ENCODE measurements at places on chromosomes 7 and 10. TPM values are rescaled to one million over a fixed set of nuclear protein-coding genes. Genes with fewer than 3 reads are reported as not detected.

The GPR146 gene
- total RNA-seq, result 29.9 TPM

The SLC18A3 gene
- not detected for total RNA-seq

The HSPB1 gene
- total RNA-seq, result 703 TPM

The NEUROD6 gene
- total RNA-seq, result not detected

The LFNG gene
- 55.8 TPM for total RNA-seq

The ARHGEF35 gene
- 8.4 TPM for total RNA-seq

DNA sequence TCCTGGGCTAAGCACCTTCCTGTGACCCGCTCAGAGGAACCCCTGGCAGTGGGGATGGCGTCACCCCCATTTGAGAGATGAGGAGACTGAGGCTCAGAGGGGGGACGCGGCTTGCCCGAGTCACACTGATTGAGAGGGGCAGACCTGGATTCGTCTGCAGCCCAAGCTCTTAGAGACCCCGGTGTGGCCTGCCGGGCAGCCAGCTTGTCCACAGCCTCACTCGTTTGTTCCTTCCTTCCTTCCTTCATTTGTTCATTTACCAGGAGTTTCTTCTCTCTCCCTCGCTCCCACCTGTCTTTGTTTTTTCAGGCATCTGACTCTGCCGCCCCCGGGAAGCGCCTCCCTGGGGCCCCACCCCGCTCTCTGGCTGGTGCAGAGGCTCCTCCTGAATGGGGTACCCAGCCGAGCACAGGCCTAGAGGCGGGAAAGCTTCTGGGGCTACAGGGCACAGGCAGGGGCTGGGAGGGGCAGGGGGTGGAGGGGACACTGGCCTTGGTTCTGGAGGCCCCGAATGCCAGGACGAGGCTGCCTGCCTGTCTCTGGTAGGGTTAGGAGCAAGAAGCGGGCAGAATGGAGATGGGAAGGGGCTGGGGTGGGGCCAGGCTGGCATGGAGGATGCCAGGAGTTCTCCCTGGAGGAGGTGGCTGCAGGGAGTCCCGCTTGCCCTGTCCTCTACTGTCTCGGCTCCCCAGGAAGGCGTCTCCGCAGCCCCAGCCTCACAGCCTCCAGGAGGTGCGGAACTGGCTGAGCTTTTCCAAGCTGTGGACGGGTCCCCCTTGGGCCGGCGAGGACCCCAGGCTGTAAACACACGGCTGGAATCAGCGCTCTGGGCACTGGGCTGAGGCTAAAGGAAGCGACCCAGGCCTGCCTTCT is 91.6 kb downstream of the UNCX start:
- no peak for DNase-seq

DNA sequence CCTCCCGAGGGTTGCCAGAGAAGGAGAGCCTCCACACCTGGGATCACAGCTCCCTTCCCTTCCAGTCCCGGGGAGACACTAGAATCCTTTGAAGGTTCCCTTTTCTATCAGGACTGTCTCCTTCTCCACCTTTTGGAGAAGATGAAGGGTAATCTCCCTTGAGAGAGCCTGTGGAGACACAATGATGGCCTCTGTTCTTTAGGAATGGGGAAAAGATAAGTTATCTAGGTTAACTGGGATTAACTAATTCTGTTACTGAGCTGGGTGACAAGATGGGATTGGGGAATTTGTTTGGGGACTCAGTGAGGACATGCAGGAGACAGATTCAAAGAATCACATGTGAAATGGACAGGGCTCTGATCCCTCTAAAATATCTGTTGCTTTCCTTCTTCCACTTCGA is 181.1 kb upstream of the BMPER start:
- no peak for DNase-seq

DNA sequence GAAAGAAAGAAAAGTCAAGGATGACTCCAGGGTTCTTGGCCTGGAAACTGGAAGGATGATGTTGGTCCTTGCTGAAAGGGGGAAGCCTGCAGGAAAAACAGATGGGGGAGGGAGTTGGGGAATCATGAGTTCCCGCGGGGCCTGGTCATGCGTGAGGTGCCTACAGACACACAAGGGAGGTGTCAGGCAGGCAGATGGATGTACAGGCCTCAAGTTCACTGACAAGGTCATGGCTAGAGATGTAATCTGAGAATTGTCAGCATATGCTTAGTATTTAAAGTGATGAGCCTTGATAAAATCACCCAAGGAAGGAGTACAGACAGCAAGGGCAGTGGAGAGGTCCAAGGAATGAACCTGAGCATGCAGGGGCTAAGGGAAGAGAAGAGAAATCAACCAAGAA is 46.8 kb downstream of the DLG5 start:
- DNase-seq, result no peak

GRCh38 chr10:116043861-116044260 is 229.1 kb downstream of the GFRA1 start:
- no peak for DNase-seq

GRCh38 chr7:143479055-143479766 is 1.5 kb downstream of the TAS2R41 start:
- no peak for DNase-seq

DNA sequence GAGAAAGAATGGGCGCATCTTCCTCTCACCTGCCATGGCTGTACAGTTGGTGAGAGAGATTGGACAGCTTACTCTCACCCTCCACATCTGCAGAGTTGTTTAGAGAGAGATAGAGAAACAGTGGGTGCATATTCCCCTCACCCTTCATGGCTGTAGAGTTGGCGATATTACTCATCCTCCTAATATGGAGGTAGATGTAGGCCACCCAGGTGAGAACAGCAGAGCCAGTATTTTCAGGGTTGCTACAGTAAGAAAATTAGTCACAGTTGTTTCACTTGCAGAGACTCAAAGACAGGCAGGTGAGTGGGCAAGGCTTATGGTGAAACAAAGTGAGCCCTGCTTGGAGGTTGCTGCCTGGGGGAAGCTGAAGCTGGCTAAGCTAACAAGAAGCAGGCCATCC is 65.0 kb upstream of the PFKP start:
- DNase-seq, result no peak

GRCh38 chr7:53001221-53001620 is 34.2 kb upstream of the POM121L12 start:
- no peak for DNase-seq

DNA sequence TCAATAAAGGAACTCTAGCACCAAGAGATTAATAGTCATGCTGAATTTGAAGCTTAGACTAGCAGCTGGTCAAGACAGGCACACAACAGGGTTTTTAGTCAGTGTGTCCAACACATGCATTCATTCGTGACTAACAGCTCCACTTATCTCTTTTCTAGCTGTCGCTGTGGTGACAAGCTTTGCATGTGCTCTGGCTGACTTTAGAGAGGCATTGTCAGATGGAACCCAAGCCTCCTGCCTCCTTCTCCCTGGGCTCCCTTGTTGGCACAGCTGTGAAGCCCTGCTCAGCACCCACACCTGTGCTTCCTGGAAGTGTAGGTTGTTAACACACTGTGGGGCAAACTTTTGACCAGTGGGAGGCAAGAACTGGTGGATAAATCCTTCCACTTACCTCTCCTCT is 9.8 kb upstream of the AGK start:
- DNase-seq, result no peak

- no peak for DNase-seq
Measured at GRCh38 chr10:68296843-68297663, 34.8 kb upstream of the HNRNPH3 start.

- no peak for DNase-seq
Measured at GRCh38 chr7:90538405-90538804, 57.7 kb upstream of the CDK14 start.

GRCh38 chr7:158439035-158439434 is 148.6 kb downstream of the PTPRN2 start:
- DNase-seq, result no peak

DNA sequence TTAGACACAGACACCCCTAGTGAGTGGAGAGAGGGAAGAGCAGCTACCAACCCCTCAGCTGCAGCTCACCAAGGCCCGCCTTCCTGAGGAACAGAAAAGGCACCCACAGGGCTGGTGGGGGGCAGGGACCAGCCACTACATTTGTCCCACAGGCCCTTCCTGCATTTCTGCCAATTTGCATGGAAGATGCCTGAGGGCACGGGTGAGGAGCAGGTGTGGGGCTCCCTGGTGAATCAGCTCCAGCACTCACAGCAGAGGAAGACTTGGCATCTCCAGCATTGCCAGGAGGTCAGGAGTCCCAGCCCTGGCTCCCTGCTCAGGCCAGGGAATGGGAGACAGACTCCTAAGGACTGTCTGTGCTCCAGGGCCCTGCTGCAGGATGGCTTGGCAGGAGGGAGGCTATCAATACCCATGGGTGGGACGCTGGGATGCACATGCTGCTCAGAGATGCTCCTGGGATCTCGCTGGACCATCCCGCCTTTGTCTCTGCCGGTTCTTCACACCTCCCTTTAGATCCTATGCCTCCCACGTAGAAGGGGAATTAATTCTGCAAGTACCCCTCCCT is 109.7 kb downstream of the SLIT1 start:
- DNase-seq, result no peak

DNA sequence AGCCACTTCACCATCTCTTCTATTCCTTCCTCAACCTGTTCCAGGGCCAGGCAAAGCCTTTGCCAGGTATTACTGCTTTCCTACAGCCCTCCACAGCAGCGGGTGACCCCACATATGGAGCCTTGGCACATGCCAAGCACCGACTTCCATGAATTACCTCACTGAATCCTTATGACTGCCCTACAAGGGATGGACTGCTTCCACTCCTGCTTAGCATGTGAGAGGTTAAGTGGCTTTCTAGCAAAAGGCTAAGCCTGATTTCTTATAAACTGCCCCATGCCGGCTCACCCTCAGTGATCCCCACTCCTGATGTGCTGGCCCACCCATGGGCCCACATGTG is 44.0 kb upstream of the PDLIM1 start:
- DNase-seq, result no peak

DNA sequence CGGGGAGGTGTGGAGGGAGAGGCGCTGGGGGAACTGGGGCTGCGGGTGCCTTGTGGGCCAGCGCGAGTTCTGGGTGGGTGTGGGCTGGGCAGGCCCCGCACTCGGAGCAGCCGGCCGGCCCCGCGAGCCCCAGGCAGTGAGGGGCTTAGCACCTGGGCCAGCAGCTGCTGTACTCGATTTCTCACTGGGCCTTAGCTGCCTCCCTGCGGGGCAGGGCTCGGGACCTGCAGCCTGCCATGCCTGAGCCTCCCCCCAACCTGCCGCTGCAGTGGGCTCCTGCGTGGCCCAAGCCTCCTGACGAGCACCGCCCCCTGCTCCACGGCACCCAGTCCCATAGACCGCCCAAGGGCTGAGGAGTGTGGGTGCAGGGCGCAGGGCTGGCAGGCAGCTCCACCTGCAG is 116.3 kb downstream of the CFTR start:
- DNase-seq, result peak; percentile 61

DNA sequence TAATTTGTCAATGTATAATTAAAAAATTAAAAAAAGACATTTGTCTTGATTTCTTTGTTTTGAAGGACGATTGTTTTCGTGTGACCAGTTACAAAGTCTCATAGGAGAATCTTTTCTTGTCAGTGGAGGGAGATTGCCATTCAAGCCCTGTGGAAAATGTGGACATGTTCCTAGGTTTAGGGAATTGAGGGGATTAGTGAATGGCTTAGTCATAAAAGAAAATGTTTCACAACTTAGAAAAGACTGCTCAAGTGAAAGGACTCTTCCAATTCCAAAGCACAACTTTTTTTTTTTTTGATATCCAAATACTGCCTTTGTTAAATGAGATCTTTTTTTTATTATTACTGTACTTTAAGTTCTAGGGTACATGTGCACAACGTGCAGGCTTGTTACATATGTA is 140.7 kb upstream of the HABP2 start:
- DNase-seq, result no peak

GRCh38 chr7:90594751-90595317 is 1.3 kb upstream of the CDK14 start:
- peak; percentile 65 for DNase-seq

- DNase-seq, result peak; percentile 83
Measured at GRCh38 chr7:37832194-37832593, 16.2 kb upstream of the NME8 start.
